Fibroblast of the aortic adventitia (primary cell): ENCODE measurements at places on chromosomes 6 and 20. TPM values are rescaled to one million over a fixed set of nuclear protein-coding genes. Genes with fewer than 3 reads are reported as not detected.

The LY6G6F gene
- not detected in 2 replicates for total RNA-seq

The XKR7 gene
- not detected in 2 replicates for total RNA-seq

The PI3 gene
- total RNA-seq = not detected in 2 replicates

The ADGRF4 gene
- 0.82 and 2.7 TPM in 2 replicates for total RNA-seq

The SF3B5 gene
- total RNA-seq = 14.8 and 115 TPM in 2 replicates

The SUMO4 gene
- 3.8 TPM in 1 of 2 replicates, not detected in the other for total RNA-seq

- DNase-seq = no peak
Measured at GRCh38 chr20:49675368-49676151, 38.1 kb downstream of the B4GALT5 start.

GRCh38 chr6:1991332-1991878 is 254.0 kb downstream of the GMDS start:
- no peak for DNase-seq

- peak; percentile 86 for DNase-seq
Measured at GRCh38 chr6:82408952-82409431, 45.4 kb downstream of the TPBG start.

- DNase-seq = no peak
Measured at GRCh38 chr20:57468523-57469417, 56.2 kb downstream of the CTCFL start.

DNA sequence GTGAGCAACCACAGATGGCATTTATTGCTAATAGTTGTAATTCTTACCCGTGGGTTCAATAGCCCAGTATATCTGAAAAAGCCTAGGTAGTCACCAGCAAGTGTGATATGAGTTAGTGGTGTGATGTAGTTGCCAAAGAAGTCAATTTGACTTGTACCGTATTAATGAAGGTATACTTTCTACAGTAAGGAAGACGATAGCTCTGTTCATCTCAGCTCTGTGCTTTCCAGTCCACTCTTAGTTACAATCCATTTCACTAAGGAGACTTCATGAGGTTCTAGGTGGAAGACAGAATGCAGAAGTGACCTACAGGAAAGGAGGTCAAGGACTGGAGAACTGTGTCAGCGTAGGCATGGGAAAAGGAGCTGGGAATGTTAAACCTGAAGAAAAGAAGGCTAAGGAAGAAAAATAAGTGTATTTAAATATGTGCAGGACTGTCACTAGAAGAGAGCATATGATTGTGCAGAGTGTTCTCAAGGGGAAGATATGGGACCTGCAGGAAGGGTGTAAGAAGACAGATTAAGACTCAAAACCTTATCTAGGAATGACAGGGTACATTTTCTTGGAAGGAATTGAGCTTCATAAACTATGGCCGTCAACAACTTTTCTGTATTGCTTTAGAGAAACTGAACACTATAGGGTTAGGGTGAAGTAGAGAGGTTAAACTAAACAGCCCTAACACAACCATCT is 116.9 kb upstream of the SCGN start:
- DNase-seq = no peak

GRCh38 chr6:36679043-36679833 is 724 bp downstream of the CDKN1A start:
- DNase-seq = peak; percentile 60

- DNase-seq = no peak
Measured at GRCh38 chr20:33474963-33475362, 14.9 kb upstream of the CBFA2T2 start.

DNA sequence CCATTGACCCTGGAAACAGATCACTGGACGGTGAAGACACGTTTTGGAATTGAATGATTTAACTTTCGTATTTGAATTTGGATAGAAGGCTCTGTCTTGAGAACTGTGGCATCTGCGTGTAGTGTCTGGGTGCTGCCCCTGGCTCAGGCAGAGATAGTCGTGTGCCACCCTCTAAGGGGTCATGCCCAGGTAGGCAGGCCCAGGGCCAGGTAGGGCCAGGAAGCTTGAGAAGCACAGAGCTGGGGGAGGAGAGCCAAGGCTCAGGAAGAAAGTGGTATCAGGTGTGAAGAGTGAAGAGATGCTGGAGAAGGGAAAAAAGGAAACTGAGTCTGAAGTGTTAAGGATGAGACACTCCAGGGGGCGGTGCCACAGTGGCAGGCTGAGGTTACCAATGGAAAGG is 75.5 kb downstream of the IYD start:
- no peak for DNase-seq

- no peak for DNase-seq
Measured at GRCh38 chr20:5171790-5172164, 45.0 kb downstream of the CDS2 start.

- peak; percentile 59 for DNase-seq
Measured at GRCh38 chr6:90256698-90257485, 39.8 kb downstream of the BACH2 start.

DNA sequence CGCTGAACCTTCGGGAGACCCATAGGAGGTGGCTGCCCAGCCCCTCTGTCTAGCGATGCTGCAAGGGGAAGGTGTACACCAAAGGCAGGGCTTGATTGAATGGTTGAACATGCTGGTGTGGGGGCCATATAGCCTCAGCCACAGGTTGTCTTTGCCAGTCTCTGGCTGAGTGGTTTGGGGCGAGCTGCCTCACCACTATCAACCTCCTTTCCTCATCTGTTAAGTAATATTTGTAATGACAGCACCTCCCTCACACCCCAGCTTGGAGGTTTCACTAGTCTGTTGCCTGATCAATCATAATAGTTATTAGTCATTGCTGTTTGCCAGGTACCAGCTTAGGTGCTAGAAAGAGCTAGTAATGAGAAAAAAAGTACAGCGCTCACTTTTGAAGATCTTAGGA is 11.8 kb upstream of the ZNF831 start:
- DNase-seq = no peak

GRCh38 chr6:154408891-154409500 is 52.4 kb upstream of the IPCEF1 start:
- DNase-seq = peak; percentile 41
